D341Med (cell line): ENCODE measurements at places on chromosomes 11 and 22.

DNA sequence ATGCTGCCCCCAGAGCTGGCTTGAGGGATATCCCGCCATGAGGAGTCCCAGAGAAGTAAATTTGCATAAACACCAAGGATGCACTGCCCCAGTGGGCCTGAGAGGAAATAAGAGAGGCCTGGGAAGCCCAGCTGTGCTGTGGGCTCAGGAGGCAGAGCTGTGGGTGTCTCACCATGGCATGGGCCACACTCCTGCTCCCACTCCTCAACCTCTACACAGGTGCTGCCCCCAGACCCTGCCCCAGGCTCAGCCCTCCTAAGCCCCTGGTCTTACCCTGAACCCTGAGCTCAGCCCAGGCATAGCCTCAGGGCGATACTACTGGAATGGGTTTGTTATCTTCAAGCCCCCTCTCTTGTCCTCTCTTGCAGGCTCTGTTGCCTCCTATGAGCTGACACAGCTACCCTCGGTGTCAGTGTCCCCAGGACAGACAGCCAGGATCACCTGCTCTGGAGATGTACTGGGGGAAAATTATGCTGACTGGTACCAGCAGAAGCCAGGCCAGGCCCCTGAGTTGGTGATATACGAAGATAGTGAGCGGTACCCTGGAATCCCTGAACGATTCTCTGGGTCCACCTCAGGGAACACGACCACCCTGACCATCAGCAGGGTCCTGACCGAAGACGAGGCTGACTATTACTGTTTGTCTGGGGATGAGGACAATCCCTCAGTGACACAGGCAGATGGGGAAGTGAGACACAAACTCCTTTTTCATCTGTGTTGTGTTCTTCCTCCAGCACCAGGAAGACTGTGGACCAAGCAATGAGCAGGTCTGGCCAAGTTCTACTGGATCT is 59.9 kb downstream of the GGTLC2 start:
- no peak for DNase-seq

DNA sequence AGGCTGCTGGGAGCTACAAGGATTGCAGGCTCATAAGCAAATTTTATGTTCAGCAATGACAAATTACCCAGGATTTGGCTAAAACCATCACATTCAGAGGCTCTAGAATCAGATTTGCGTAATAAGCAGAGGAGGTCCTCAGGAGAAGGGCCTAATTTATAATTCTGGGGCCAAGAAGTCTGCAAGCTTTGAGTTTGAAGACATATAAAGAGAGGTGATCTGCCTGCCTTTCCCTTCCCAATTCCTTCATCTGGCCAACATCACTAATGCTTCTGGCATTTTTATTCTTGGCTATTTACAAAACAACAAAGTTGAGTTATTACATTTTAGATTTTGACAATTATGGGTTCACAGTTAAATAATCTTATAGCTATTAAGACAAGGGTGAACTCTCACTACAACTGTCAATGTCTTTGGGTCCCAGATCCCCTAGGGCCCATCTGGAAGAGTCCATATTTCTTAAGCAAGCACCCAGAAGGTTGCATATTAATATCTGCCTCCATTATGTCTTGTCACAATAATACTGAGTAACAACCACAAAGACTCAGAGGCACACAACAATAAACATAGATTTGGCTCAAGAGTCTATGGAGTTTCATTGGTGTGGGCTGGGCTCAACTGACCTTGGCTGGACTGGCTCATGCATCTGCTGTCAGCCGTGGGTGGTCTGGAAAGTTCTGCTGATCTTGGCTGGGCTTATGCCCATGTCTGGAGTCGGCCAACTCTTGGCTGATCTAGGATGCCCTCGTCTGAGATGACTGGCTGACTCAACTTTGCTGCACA is 67.2 kb upstream of the CD82 start:
- no peak for DNase-seq

GRCh38 chr11:131874070-131874469 is 503.7 kb downstream of the NTM start:
- DNase-seq, result no peak

DNA sequence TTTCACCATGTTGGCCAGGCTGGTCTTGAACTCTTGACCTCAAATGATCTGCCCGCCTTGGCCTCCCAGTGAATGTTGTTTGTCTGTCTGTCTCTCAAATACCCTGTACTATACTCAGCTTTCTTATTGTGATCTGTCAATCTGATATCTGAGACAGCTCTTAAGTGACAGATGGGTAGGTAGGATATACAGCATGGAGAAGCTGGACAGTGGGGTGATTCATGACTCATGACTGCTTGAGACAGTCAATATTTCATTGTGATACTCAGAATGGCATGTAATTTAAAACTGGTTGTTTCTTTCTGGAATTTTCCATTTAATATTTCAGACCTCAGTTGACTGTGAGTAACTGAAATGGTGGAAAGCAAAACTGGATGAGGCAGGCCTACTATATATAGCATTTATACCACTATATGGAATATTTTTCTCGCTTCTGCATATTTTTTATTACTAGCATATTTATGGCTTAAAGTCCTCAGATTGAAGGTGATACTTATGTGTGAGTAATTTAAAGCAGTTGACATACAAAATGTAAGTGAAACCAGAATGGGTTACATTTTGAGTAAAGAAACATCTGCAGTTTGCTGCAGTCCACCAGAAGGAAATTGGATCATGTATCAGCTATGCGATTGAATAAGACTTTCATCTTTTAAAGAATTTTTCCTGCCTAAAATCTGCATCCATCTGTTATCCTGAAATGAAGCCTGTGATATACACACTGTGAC is 22.3 kb downstream of the ARHGAP42 start:
- no peak for DNase-seq

- DNase-seq, result no peak
These were observed 100.0 kb upstream of the OR4B1 start for GRCh38 chr11:48116437-48117228.

DNA sequence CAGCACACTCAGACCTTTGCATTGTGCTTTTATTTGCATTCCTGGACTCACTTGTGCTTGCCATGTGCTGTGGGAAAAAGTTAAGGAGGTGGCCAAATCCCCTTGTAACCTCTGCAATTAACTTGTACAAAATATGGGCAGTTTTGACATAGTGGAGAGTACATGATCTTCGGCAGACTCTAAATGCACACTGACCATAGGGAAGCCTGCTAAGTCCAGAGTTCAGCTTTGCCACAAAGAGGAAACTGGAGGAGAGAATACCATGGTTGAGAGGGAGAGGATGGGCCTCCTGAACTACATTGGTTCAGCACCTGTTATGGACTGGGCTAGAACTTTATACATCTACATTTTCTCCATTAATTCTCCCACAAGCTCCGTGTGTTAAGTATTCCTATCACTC is 37.6 kb upstream of the CEP295 start:
- DNase-seq, result no peak

DNA sequence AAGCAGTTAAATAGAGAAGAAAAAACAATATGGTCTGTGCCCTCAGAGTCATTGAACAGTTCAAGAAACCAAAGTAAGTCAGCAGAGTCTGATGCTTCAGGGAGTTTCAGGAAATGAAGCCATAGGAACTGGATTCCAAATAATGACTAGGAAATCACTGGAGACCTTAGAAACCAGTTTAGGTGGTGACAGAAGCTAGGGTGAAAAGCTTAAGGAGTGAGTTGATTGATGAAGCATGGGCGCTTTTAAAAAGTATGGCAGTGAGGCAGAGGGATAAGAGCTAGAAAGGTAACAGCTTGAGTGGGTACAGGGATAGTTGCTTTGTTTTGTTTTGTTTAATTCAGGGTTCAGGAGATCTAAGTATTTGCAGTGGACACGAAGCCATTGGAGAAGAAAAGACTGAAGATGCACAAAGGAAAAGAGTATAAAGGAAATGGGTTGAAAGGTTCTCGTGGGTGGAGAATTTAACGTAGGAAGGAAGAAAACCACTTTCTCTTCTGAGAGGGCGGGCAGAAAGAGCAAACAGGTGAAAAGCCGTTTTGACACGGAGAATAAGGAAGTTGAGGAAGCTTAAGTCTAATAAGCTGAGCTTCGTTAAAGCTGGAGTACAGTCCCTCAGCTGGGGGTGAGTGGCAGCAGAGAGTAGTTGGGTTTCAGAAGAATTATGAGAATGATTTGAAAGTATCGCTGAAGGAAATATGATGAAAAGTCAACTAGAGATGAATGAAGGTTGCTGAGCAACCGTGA is 14.8 kb downstream of the SGSM3 start:
- DNase-seq, result no peak

- DNase-seq, result no peak
These were observed 29.9 kb downstream of the TPST2 start for GRCh38 chr22:26559961-26560575.

DNA sequence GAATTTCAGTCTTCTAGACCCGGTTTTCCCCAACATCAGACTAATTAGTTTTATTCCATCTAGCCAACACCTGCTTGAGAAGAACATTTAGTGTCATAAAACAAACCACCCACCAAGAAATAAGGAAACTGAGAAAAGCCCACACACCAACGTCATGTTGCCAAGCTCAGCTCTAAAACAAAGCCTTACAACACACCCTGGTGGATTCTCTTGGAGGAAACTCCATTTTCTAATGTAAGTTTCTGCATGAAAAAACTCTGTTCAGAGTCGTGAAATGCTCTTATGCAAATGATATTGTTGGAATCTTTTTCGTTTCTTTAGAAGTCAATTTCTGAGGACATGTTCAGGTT is 105.0 kb upstream of the RAG2 start:
- no peak for DNase-seq

DNA sequence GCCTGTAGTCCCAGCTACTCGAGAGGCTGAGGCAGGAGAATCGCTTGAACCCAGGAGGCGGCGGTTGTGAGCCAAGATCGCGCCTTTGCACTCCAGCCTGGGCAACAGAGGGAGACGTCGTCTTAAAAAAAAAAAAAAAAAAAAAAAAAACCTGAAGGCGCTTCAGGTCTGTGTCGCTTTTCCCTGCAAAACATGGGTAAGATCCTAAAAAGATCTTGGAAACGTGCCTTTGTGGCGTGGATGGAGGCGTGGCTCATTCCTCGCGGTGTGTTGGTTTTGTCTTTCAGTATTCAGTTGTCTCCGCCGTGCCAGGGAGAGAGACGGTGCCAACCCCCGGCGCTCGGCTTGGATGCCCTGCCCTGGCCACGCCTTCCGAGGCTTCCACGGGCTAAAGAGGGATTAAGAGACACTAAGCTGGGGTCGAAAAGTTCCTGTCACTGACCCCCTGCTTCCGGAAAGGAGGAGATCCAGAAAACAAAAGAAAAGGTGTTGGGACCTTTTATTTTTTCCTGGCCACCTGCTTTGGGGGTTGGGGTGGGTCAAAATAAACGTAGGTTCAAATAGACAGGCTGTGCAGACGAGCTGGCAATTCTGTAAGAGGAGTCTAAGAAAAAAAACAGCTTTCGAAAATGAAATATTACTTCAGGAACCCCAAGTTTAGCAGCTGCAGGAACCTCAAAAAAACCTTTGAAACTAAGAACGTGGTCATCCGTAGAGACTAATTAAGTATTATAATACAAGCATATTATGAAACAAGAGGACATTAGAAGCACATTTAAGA is 1.1 kb upstream of the SLC35F2 start:
- peak; percentile 71 for DNase-seq

GRCh38 chr22:34055525-34056200 is 135.4 kb upstream of the LARGE1 start:
- peak; percentile 62 for DNase-seq

DNA sequence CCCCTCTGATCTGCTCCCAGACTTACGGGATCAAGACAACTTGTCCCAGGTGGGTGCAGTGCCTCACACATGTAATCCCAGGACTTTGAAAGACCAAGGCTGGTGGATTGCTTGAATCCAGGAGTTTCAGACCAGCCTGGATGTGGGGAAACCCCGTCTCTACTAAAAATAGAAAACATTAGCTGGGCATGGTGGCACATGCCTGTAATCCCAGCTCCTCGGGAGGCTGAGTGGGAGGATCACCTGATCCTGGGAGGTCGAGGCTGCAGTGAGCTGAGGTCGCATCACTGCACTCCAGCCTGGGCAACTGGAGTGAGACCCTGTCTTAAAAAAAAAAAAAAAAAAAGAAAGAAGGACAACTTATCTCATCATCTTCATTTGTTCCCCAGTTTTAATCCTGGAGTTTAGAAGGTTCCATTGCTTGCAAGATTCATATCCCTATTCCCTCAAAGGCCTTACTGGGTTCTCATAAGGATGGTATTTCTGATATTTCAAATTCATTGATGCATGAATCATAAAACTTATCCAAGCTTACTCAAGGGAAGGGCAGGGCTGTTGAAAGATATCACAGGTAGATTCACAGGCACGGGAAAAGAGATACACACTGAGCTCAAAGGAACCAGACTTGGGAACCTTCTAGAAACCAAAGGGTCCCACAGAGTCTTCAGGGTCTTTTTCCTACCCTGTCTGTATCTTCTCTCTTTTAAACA is 14.6 kb downstream of the ENDOD1 start:
- DNase-seq, result no peak

DNA sequence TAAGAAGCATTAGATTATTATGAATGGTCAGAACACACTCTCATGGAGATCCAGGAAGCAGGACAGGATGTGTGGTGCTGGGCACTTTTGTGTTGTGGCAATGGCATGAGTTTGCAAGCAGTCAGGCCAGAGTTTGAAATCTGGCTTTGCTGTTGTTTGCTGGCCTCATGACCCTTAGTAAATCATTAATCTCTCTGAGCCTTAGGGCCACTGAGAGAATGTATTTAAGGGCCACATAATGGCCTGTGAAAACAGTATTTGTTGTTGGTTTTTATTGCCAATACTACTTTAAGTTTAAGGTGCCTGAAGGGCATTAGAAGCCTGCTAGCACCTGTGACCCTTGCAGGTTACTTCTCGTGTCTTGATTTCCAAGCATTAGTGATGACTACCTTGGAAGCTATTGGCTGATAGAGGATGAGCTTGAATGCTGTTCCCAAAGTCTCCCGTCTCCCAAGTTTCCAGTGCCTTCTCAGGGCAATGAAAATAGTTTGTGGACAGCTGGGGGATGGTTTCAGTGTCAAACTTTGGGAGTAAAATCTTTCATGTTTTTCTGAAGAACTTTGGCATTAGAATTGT is 24.6 kb downstream of the STIM1 start:
- no peak for DNase-seq

- DNase-seq, result no peak
These were observed 13.5 kb downstream of the C11orf97 start for GRCh38 chr11:94525546-94526324.

DNA sequence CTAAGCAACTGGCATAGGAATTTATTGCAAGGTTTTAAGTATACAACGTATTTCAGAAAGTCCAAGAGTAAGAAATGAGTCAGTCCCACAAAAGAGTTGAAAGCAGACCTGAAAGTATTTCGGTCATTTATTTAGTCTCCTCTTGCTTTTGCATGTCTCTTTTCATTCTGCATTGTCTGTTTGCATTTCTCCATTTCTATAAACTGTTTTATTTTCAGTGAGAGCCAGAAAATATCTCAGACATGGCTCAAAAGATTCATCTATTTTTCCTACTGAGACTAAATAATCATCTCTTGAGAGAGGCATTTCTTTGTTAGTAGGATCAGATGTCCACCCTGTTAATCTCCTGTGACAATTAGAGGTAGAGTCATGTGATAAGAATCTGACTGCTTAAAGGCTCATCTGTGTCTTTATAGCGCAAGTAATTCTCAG is 219.1 kb upstream of the CCDC179 start:
- peak; percentile 6 for DNase-seq
